GM18507 (cell line): ENCODE measurements at places on chromosomes 16 and 17.

DNA sequence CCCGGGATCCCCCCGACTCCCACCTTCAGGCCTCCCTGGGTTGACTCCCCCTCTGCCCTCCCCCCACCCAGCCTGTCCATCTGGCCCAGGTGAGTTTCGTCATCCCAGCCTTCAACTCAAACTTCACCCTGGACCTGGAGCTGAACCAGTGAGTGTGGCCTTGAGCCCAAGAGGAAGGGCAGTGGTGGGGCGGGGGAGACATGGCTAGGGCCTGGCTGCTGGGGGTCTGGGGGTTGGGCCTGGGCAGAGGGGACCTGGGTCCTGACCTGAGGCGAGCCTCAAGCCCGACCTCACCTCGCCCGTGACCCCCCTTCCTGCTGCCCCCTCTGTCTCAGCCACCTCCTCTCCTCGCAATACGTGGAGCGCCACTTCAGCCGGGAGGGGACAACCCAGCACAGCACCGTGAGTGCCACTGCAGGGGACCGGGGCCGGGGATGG, 10.9 kb downstream of the ADAM11 start:
- DNase-seq: no peak

DNA sequence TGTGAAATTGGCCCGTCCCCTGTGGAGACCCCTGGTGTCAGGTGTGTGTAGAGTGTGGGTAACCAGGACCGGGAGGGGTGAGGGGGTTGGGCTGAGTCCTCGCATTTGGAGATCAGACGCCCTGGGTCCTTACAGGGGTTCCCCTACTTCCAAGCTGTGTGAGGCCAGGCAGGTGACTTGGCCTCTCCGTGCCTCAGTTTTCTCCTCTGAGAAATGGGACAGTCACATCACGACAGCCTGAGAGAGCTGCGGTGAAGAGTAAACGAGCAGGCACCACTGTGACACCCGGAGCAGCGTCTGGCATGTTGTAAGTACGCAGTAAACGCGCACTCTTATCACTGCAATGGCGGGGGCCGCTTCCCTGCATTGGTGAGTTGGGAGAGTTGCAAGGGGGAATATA, 152.5 kb upstream of the CIBAR2 start:
- DNase-seq: no peak

- DNase-seq: no peak
These were observed 473.9 kb downstream of the XYLT1 start for GRCh38 chr16:16996827-16997226.

DNA sequence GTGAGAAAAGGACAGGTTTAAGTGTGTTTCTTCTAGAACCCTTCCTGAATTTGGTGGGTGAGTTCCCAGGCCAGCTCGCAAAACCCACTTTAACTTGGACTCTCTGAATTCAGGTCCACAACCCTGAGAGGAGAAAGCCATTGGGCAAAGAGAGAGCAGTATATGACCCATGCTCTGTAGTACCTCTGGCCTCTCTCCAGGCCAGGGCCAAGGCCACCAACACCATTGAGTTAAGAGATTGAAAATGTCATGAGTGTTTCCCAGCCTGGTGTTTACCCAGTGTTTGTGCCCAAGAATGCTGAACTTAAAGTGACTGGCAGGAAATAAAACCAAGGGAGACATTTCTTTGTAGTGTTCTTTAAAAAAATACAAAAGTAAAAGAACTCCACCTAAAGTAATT, 410.4 kb upstream of the CDH5 start:
- no peak for DNase-seq

GRCh38 chr16:31920373-31920772, 46.8 kb downstream of the ZNF267 start:
- DNase-seq: no peak

GRCh38 chr16:55189224-55189623, 134.8 kb upstream of the IRX6 start:
- no peak for DNase-seq

GRCh38 chr17:44466339-44466738, 36.9 kb downstream of the GPATCH8 start:
- no peak for DNase-seq

GRCh38 chr17:42642336-42642735, 16.7 kb upstream of the TUBG2 start:
- no peak for DNase-seq
